ENCODE measurements at places on chromosomes 1 and 21.

DNA sequence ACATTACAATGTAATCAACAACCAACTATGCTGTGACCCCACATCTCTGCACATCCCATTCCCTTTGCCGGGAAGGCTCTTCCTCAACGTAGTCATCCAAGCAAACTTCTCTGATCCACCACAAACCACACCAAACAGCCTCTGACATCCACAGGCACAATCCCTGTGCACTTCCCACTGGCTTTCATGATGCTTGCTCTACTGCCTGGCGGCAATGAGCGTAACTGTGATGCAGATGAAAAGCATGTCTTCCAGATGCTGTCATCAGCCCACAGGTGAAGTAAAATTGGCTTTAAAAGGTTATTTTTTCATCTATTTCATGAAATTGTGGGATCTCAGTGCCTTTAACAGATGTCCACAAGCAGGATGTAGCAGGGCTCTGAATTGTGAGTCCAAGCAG lies 635.2 kb downstream of the SMYD3 start:
- no peak for DNase-seq

DNA sequence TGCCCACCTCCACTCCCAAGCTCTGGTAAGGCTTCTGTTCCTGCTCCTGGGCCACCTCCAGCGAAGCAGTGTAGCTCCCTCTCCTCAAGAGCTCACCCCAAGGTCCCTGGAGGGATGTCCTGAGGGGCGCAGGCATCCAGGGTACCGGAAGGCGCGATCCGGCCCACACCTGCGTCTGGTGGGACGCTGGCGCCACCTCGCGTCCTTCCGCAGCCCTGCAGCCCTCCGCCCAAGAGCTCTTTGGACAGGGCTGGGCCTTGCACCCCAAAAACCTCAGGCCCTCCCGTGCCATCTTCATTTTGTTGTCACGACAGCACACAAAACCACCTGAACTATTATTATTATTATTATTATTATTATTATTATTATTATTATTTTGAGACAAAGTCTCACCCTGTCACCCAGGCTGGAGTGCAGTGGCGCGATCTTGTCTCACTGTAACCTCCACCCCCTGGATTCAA lies 49.2 kb upstream of the PAX7 start:
- peak; percentile 34 for DNase-seq

GRCh38 chr21:38683222-38683621 lies 122.5 kb upstream of the ETS2 start:
- no peak for DNase-seq

DNA sequence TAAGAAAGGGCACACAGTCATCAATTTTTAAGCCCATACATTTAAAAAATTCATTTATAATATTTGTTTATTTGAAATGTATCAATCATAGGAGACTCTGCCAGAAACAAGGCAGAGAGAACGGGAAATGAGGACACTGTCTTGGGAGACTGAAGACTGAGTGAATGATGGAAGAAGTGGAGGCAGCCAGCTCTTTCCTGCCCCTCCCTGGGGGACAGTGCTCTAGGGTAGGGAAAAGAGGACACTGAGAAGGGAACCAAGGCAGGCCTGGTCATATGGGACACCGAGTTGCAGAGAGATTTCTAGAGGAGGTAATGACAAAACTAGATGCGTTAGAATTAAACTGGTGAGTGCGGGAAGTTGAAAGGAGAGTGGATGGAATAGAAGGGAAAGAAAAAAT lies 31.6 kb downstream of the EEIG2 start:
- peak; percentile 44 for DNase-seq

DNA sequence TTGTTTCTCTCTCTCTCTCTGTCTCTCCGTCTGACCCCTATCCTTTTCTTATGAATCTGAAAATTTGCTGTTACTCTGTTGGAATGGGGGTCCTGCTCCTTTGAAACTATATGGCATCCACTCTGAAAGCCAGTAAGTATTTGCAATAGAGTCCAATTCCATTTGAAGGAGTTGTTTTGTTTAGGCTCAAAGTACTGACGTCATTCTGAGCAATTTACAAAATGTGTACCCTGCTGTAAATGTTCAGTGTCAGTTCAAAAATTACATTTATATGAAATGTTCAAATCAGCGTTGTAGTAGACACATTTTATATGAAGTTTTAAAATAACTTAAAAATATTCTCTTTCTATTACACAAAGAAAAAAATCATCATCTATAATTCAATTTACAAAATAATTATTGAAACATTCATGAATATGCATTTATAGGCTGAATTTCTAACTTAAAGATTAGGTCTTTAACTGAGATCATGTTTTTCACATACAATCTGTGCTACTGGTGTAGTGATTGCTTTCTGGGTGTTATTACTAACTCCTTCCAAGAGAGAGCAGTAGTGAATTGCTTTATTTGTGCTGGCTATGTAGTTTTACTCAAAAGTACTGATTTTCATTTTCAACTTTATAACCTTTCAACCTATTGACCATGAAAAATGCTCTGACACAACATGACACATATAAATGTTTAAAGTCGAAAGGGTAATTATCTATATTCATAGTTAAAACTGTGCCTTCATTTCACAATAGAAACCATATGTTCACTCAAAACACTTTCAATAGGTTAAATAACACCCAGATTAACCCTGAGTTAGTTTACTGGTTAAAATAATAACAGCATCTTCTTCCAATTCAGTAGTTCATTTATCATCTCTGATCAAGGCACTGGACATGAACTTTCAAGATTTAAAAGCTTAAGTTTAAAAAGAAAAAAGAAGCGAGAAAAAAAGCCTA lies 253.1 kb upstream of the ADGRL4 start:
- no peak for DNase-seq

- no peak for DNase-seq
Observed at GRCh38 chr1:230113593-230114236, 46.7 kb downstream of the GALNT2 start.

- DNase-seq: no peak
Observed at GRCh38 chr1:107389410-107390396, 248.9 kb downstream of the NTNG1 start.

- DNase-seq: no peak
Observed at GRCh38 chr1:53308506-53308905, 19.4 kb downstream of the LRP8 start.

- DNase-seq: no peak
Observed at GRCh38 chr1:17259233-17259873, 10.5 kb downstream of the PADI3 start.

DNA sequence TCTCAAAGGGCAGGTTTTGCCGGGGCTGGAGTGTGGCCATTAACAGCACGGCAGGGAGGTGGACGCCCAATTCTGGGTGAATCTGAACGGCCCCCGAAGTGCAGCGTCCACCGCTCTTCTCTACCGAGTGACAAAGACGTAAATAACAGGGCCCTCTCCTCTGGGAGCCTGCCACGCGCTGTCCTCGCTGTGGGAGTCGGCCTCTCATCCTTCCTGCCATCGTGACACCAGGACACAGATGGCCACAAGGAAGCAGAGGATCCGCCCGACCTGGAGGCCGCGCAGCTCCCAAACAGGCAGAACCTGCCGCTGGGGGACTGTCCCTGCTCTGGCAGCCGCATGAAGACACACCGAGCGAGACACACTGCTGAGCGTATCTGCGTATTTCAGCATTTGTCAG lies 12.1 kb upstream of the CDK11B start:
- DNase-seq: no peak

DNA sequence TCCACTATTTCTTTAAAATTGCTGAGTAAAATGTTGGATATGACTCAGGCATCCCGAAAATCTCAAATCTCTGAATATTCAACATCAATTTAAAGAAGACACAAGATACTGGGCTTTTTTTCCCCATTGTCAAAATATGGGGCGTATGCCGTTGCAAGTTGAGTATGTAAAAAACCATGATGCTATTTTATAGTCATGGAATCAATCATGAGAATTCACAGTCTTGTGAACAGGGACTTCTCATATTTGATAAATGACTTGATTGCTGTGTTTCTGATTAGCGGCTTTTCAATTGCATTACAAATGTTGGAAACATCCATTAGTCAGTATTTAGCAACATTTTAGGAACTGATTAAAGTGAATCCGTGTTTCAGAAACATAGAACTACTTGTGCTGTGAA lies 45.3 kb downstream of the SETD4 start:
- no peak for DNase-seq

DNA sequence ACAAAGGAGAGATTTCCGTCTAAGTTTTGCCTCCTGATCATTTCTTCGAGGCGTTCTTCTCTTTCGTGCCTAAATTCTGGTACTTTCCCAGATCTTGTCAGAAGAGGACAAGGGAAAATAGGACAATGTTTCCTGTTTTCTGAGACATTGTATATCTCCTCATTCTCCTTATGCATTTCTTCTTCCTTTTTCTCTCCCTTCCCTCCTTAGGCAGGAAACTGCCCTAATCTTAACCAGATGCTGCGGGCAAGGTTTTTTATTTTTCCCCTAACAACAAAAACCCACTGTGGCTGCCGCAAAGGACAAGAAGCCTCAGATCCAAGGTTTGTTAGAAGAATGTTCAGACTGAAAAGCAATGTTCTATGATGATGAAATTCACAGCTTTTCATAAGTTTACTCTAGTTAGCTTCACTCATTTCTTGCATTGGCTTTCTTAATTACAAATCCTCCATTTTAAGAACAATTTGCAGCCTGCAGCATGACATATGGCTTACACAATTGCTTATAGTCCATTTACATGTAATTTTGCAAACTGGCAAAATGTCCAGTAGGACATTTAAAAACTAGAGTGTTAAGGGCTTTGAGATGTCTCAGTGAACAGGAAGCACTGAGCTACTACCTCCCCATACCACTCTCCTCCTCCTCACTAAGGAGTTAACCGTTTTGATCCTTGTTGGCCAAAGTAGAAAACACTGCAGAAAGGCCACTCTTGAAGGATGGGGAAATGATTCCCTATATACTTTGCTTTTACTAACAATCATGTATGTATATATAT lies 624 bp downstream of the CTSK start:
- DNase-seq: peak; percentile 12

GRCh38 chr1:85462931-85463649 lies 1.9 kb downstream of the DDAH1 start:
- DNase-seq: no peak

DNA sequence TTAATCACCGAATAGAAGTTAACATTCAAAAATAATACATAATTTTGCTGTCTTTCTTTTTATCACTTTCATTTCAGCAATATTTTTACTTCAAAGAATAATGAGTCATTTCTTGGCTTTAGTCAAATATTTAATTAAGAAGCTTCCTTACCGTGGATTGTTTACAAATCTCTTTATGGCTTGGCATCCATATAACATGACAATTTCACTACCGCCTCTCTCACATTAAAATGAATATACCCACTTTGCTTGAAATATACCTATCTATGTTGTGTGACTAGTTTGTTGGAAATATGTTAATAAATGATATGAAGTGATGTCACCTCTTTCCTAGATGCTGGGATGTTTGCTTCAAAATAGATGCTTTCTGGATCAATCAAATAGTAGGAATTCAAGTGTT lies 1203.9 kb downstream of the AMY1C start:
- no peak for DNase-seq

GRCh38 chr1:13730751-13731482 lies 30.9 kb downstream of the PRDM2 start:
- DNase-seq: peak; percentile 56

GRCh38 chr1:242242983-242243382 lies 244.1 kb upstream of the MAP1LC3C start:
- DNase-seq: no peak

GRCh38 chr1:109909561-109909960 lies 1.1 kb upstream of the CSF1 start:
- DNase-seq: no peak

DNA sequence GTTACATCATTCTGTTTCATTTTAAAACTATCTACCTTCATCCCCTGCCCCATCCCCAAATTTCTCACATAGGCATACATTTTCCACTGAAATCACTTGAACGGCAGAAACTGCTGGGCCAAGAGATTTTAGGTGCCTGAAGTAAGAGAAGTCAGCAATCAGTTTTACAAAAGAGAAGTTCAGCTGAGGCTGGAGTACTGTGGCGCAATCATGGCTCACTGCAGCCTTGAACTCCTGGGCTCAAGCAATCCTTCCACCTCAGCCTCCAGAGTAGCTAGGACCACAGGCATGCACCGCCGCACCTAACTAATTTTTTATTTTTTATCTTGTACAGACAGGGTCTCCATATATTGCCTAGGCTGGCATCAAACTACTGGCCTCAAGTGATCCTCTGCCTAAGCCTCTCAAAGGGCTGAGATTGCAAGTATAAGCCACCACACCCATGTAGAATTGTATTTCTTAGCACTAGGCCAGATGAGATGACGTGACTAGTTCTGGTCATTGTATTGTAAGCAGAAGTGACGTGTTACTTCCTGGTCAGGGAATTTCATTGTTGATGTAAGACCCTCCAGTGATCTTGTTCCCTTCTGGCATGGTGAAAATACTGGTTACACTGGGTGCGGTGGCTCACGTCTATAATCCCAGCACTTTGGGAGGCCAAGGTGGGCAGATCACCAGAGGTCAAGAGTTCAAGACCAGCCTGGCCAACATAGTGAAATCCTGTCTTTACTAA lies 7.1 kb downstream of the BECN2 start:
- peak; percentile 68 for DNase-seq

DNA sequence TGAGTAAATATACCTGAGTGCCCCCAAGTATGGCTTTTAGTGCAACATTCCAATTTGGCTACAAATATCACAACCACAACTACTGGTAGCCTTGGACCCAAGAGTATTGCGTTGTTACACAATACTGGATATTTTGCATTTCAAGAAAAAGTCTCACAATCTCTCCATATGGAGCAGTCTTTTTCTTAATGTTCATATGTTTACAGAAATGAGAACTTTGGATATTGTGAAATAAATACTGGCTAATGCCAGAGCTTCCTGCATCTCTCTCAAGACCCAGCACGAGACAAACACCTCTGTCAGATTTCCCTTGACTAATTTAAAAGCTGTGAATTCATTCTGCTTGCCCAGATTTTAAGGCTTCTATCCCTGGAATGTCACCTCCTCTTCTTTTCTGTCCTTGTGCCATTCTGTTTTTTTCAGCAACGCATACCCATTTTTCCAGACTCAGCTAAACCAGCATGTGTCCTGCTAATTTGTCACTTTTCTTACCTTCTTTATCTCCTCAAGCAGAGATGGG lies 136.2 kb upstream of the BACE2 start:
- DNase-seq: peak; percentile 5

GRCh38 chr1:214123061-214123784 lies 135.4 kb downstream of the PROX1 start:
- DNase-seq: peak; percentile 26

DNA sequence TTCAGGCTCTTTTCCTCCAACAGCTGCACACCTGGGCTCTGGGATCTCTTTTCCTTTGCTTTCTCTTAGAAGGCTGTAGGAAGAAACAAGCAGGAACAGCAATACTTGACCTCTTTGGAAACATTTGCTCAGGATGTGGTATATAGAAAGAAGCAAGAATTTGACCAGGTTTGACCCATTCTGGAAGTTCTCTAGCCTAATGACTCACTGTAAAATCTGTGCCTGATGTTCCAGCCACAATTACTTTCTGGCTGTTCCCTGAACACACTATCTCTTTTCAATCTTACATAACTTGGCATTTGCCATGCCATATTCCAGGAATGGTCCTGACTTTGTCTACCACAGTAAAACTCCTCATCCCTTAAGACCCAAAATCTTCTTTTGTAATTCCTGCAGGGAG lies 419.9 kb upstream of the DAB1 start:
- no peak for DNase-seq
